ENCODE measurements at places on chromosomes 1 and 21.

DNA sequence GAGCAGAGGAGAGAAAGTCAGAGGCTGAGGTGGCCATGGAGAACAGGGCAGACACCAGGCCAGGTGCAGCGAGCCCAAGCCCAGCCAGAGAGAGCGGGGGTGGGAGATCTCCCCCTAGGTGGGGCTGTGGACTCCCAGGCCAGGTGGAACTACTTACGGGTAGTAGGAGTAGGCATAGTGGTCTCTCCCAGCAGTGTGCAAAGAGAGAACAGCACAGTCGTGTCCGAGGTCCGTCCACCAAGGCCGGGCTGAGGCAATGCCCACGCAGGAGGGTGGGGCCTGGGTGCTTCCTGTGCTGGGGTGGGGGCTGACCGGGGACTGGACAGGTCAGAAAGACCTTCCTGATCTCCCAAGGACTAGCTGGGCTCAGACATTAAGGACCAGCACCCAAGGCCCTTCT is 263.7 kb downstream of the PTPRU start:
- no peak for DNase-seq

DNA sequence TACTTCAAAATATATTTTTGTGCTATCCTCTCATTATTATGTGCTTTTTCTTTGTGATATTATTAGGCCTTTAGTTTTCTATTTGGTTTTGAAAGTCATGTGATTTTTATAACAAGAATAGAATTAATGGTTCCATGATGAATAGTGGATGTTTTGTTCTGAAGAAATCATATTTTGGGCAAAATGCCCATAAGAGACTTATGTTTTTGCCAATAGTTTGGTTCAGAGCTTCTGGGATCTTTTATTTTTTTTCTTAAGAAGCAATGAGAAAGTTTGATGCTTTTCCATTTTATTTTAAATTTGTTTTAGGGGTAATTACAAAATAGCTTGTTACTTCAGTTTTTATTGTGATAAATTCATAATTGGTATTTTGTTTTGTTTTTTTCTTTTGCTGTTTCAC is 49.8 kb downstream of the LYPLAL1 start:
- DNase-seq = no peak

- no peak for DNase-seq
Observed at GRCh38 chr1:161427733-161428516, 60.2 kb upstream of the CFAP126 start.

- no peak for DNase-seq
Observed at GRCh38 chr1:83083589-83084224, 915.2 kb downstream of the TTLL7 start.

DNA sequence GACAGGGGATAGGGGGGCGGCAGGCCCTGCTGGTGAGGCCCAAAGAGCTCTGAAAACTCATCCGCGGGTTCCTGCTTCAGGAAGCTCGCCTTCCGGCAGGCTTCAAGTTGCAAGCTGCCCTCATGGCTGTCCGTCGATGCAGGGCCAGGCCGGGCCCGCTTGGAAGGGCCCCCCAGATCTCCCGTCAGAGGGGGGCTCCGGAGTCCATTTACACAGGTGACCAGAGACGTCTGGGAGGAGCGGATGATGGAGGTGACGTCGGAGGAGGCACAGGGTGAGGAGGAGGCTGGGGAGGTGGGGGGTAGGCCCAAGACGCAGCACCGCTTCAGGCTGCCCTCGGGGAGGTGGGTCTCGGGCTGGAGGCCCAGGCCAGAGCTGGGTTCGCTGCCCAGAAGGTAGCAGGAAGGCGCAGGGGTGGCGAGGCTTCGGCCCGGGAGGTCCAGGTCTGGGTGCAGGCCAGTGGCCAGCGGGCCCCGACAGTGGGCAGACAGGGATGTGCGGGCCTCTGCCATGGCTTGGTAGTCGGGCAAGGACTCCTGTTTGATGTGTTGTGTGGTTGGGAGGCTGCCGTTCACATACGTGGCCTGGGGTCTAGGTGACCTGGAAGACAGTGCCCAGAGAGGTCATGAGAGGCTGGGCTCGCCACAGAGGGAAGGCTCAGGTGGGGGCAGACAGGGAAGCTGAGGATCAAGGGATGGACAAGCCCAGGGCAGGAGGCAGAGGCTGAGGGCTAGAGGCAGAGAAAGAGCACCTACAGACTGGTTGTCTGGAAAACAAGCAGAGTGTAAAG is 135.4 kb downstream of the DMRTB1 start:
- DNase-seq = no peak

GRCh38 chr1:59597420-59598119 is 217.2 kb upstream of the HOOK1 start:
- DNase-seq = no peak

GRCh38 chr1:174209347-174210187 is 50.2 kb downstream of the RABGAP1L start:
- no peak for DNase-seq

DNA sequence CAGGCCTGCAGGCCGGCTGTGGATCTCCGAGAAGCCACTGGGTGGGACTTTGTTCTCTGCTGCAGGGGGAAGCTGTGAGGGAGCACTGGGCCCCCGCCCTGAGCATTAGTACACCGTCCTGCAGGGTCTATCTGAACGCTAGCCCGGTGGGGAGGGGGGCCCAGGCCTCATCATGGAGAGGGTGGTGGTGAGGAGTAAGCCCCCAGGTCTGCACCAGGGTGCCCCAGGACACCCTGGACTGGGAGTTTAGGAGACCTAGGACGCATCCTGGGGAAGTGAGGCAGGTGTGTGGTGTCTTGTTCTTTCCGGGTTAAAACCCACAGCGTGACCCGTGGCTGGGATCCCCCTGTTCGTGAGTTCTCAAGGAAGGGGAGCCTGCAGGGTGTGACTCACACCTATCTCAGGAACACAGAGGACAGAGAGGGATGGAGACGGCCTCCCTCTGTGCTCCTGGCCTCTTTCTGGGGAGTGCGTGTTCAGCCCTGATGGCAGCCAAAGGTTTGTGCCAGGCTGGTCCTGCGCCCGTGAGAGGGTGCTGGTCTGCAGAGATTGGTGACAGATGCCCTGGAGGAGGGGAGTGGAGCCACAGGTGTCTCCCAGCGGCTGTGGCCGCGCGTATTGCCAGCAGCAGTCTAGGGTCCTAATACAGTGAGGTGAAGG is 44.8 kb downstream of the AGPAT3 start:
- DNase-seq = no peak

GRCh38 chr1:31665234-31665878 is 20.7 kb upstream of the PEF1 start:
- no peak for DNase-seq

- no peak for DNase-seq
Observed at GRCh38 chr1:190168116-190168892, 309.4 kb downstream of the BRINP3 start.

GRCh38 chr1:19140465-19140864 is 69.6 kb downstream of the UBR4 start:
- no peak for DNase-seq

DNA sequence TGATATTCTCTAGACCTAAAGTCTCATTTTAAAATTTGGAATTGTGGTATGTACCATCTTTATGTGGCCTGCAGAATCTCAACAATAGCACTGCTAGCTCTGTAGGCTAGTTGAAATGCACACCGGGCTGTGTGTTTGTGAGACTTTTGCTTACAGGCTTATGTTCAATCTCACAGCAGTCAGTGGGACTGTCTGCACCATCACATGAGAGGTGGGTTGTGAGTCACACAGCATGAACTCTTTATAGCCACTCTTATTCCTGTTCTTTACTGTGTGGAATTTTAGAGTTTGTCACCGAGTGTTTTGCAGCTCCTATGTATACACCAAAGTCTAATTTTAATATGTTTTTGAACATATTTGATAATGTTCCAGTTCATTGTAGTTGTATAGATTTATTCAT is 74.6 kb downstream of the RASAL2 start:
- DNase-seq = no peak

DNA sequence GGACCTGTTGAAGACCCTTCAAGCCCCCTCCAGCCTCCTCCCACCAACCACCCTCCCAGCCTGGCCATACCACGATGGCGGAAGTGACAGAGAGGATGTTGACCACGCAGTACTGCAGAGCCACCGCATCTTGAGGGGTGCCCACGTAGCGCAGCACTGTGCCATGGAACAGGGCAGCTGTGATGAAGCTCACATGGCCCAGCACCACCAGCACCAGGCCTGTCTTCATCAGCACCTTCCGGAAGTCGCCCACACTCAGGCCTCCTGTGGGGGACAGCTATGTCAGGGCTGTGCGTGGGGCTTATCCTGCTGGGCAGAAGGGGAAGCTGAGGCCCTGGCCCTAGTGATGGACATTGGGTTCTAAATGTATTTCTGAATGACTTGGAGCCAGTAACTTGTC is 3.1 kb downstream of the TMEM54 start:
- DNase-seq = no peak

GRCh38 chr1:44077421-44077820 is 41.2 kb upstream of the KLF17 start:
- DNase-seq = no peak
